Neural progenitor cell (in vitro differentiated cells): ENCODE measurements at places on chromosomes 3 and 15. TPM values are rescaled to one million over a fixed set of nuclear protein-coding genes. Genes with fewer than 3 reads are reported as not detected.

DNA sequence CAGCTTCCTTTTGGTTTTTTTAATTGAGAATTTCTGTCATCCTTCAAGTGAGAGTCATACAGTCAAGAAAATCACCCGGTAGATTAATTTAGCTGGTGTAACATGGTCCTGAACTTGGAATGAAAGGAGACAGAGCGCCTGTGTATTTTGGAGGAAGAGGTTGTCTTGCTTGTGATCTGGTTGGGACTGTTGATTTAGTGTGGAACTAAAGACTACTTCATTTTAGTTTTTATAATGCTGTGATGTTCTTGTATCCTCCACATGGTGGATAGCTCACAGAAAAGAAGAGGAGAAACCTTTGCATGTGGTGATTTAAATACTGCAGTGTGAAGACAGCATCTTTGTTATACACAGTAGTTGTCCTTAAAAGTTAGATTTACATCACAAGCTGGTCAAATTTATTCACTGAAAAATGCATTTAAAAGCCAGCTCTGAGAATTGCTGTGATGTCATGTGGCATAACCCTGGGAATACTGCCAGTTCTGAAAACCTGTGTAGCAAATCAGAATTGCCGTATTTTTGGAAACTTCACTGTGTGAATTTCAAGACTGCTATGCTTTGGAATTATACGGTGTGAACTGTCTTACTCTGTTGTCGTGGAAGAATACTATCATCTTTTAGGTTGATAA lies 268.5 kb downstream of the PTPRG start:
- H3K27me3 ChIP-seq: no peaks in the 10 kb centered on the region
- H3K4me3 ChIP-seq: no peak overlapping the region
- H3K27ac ChIP-seq: no peak overlapping the region
- H3K36me3 ChIP-seq: no peaks in the 10 kb centered on the region

DNA sequence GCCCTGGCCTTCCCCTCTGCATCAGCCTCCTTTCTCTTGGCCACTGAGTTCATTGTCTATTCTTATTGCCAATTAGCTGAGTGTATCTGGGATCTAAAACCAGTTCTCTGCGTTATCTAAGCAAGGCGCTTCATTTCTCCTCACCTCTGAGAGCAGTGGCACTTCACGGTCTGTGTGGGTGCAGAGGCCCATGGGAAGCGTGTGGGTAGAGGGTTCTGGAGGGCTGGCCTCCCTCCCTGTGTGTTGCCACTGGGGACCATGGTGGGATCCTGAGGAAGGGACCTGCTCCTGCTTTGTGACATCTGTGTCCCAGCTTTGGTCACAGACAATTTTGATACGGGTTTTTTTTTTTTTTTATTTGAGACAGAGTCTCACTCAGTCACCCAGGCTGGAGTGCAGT lies 32.7 kb downstream of the EDEM1 start:
- H3K27ac ChIP-seq: no peak overlapping the region
- H3K27me3 ChIP-seq: no peaks in the 10 kb centered on the region
- DNase-seq: no peak
- no peak overlapping the region for H3K4me3 ChIP-seq
- peaks cover 33% of the 10 kb centered on the region for H3K4me1 ChIP-seq
- no peaks in the 10 kb centered on the region for H3K36me3 ChIP-seq

KBTBD8 gene
- total RNA-seq: 5.6 and 8.3 TPM in 2 replicates

- no peak overlapping the region for H3K4me3 ChIP-seq
- no peaks in the 10 kb centered on the region for H3K4me1 ChIP-seq
- no peak overlapping the region for H3K27ac ChIP-seq
- DNase-seq: no peak
These were observed 170.2 kb upstream of the TPRG1 start for GRCh38 chr3:189001559-189001958.

DNA sequence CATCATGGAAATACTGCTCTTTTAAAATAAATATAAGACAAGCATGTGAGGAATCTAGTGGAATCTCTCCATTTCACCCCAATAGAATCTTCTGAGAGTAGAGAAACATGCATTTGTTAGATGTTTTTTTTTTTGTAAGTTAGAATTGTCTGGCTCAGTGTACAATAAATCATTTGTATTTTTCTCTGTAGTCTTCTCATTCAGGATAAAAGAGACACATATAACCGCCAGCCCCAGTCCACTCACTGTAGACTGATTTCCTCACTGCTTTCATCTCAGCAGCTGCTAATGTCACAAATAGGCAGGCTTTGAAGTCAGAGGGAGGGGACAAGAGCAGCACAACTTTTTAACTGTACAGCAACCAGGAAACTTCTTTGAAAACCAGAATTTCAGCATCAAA lies 140.2 kb upstream of the RBMS3 start:
- no peaks in the 10 kb centered on the region for H3K36me3 ChIP-seq
- no peaks in the 10 kb centered on the region for H3K27me3 ChIP-seq
- H3K27ac ChIP-seq: no peak overlapping the region
- H3K4me3 ChIP-seq: no peak overlapping the region

GRCh38 chr3:4044619-4045018 lies 245.4 kb downstream of the LRRN1 start:
- H3K27ac ChIP-seq: no peak overlapping the region
- H3K4me1 ChIP-seq: peaks cover 6% of the 10 kb centered on the region
- no peak overlapping the region for H3K4me3 ChIP-seq
- H3K36me3 ChIP-seq: no peaks in the 10 kb centered on the region
- H3K27me3 ChIP-seq: no peaks in the 10 kb centered on the region

DNA sequence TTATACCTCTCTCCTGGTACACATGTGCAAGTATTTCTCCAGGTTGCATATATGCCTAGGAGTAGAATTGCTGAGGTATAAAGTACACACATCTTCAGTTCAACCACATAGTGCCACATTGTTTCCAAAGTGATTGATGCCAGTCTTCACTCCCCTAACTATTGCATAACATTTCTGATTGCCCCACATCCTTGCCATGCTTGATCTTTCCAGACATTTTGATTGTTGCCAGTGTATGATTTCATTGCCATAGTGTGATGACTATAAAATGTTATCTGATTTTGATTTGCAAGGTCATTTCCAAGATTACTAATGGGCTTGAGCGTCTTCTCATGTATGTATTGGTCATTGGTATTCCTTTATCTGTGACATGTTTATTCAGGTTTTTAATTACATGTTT lies 61.1 kb upstream of the MLF1 start:
- no peaks in the 10 kb centered on the region for H3K36me3 ChIP-seq
- no peaks in the 10 kb centered on the region for H3K4me1 ChIP-seq

DNA sequence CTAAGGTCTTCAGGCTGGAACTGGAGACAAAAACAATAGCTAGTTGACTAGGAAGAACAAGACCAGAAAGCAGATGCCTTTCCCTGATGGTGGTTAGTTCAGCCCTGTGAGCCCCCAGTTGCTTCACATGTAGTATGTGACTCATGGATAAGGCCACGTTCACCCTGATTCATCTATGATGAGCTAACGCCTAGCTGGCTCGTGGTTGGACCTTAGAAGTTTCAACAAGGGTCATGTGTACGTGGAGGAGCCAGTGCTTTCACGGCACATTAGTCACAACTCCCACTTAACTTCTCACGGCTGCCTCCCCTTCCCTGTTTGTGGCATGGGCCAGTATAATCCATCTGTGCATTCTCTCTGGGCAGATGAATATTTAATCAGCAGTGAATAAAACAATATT lies 20.6 kb downstream of the COL8A1 start:
- peaks cover 11% of the 10 kb centered on the region for H3K4me1 ChIP-seq
- no peak overlapping the region for H3K27ac ChIP-seq
- no peak overlapping the region for H3K4me3 ChIP-seq
- H3K36me3 ChIP-seq: no peaks in the 10 kb centered on the region

TMEM158 gene
- 2.7 and 5.5 TPM in 2 replicates for total RNA-seq

GRCh38 chr3:134235577-134236076 lies 15.0 kb downstream of the RYK start:
- peaks cover 23% of the 10 kb centered on the region for H3K4me1 ChIP-seq
- H3K27me3 ChIP-seq: no peaks in the 10 kb centered on the region
- H3K4me3 ChIP-seq: no peak overlapping the region
- DNase-seq: no peak

- no peak overlapping the region for H3K4me3 ChIP-seq
- H3K27me3 ChIP-seq: no peaks in the 10 kb centered on the region
- no peak overlapping the region for H3K27ac ChIP-seq
- H3K4me1 ChIP-seq: peaks cover 7% of the 10 kb centered on the region
- peaks cover 4% of the 10 kb centered on the region for H3K36me3 ChIP-seq
These were observed 2.3 kb upstream of the HMCES start for GRCh38 chr3:129276385-129276784.

DNA sequence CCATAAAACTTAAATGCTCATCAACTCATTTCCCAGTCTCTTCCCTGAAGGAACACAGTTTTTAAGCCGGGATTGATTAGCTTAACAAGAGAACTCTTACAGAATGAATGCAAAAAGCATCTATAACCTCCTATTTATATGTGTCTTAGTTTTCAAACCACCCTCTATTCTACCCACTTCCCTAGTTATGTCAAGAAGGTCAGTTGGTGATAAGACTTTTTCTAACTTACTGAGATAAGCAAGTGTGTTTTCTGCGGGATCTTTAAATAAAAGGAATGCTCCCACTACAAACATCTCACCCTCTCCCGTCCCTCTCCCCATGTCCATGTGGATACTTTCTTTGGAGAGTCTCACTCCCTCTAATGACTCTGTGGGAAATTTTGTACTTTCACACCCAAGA lies 218.5 kb downstream of the SV2B start:
- H3K4me1 ChIP-seq: no peaks in the 10 kb centered on the region
- no peak for DNase-seq
- no peak overlapping the region for H3K27ac ChIP-seq
- H3K4me3 ChIP-seq: no peak overlapping the region

NUP210 gene
- 37.1 and 78.9 TPM in 2 replicates for total RNA-seq

GRCh38 chr3:59784164-59784563 lies 734.3 kb upstream of the CFAP20DC start:
- no peak for DNase-seq
- H3K27me3 ChIP-seq: no peaks in the 10 kb centered on the region
- H3K4me1 ChIP-seq: peaks cover 5% of the 10 kb centered on the region

DNA sequence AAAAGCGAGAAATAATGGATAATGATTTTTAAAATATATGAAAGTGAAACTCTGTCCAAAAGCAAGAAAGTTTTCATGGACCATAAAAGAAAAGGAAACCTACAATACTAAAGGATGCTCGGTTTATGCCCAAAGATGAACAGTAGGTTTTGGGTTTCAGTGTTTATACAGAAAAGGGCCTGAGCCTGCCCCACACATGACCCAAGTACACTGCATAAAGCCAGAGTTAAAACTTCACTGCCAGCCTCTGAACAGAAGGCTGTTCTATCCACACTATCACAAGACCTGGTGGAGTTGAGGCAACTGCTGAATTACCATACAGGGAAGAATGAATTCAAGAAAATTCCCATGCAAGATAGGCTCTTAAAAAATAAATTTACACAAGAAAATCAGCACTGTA lies 165.2 kb downstream of the MECOM start:
- no peaks in the 10 kb centered on the region for H3K4me1 ChIP-seq
- DNase-seq: no peak
- no peak overlapping the region for H3K4me3 ChIP-seq

- no peak for DNase-seq
- no peak overlapping the region for H3K4me3 ChIP-seq
- H3K4me1 ChIP-seq: peaks cover 15% of the 10 kb centered on the region
- H3K27ac ChIP-seq: no peak overlapping the region
- H3K27me3 ChIP-seq: no peaks in the 10 kb centered on the region
- no peaks in the 10 kb centered on the region for H3K36me3 ChIP-seq
These were observed 4.2 kb downstream of the LMAN1L start for GRCh38 chr15:74816624-74817369.

- H3K4me3 ChIP-seq: no peak overlapping the region
- no peaks in the 10 kb centered on the region for H3K36me3 ChIP-seq
- DNase-seq: no peak
- peaks cover 8% of the 10 kb centered on the region for H3K4me1 ChIP-seq
- H3K27me3 ChIP-seq: no peaks in the 10 kb centered on the region
These were observed 37.4 kb upstream of the SNRPN start for GRCh38 chr15:24917431-24917830.

DNA sequence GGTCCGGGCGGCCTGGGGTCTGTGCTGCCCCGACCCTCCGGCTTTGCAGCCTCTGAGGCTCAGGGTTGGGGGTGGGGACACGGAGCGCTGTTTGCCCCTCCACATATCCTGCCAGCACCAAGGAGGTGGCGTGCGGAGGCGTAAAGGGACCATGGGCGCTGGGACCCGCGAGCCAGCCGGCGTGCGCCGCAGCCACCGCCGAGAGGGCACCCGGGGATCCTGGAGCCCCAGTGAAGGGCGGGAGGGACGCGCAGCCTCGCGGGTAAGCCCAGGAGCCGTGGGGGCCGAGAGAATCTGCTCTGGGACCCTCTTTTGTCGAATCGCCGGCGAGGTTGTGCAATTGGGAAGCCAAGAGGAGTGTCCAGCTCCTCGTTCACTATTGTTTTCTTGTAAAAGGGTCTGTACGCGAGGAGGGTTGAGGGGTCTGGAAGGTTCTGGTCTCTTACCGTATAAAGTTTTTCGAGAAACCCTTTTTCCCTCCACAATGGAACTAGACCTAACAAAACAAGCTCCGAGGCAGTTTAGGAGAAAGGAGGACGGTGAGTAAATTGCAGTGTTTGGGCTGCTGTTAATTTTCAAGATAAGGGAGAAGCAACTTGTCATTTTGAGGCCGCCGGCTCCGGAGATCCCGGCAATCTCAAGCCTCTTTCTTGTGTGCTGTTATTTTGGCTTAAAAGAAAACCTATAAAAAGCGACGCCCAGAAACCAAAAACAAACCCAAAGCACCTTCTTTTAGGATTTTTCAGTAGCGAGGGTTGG lies 29.9 kb upstream of the ST3GAL6 start:
- no peaks in the 10 kb centered on the region for H3K36me3 ChIP-seq
- H3K27ac ChIP-seq: no peak overlapping the region
- peak; percentile 67 for DNase-seq
- H3K4me3 ChIP-seq: peak overlapping the region; percentile 69

SCAMP5 gene
- 16.4 and 24.9 TPM in 2 replicates for total RNA-seq

IL20RB gene
- 2.0 and 2.5 TPM in 2 replicates for total RNA-seq

CLDN16 gene
- total RNA-seq: not detected in 2 replicates

GRCh38 chr3:187098923-187099512 lies 40.3 kb downstream of the RPL39L start:
- H3K27me3 ChIP-seq: no peaks in the 10 kb centered on the region
- H3K36me3 ChIP-seq: no peaks in the 10 kb centered on the region
- no peak overlapping the region for H3K4me3 ChIP-seq
- no peak for DNase-seq

GRCh38 chr3:142087676-142088075 lies 61.7 kb downstream of the TFDP2 start:
- H3K27ac ChIP-seq: no peak overlapping the region
- H3K27me3 ChIP-seq: no peaks in the 10 kb centered on the region
- H3K4me3 ChIP-seq: no peak overlapping the region
- DNase-seq: no peak
- no peaks in the 10 kb centered on the region for H3K4me1 ChIP-seq

- no peak overlapping the region for H3K4me3 ChIP-seq
- H3K36me3 ChIP-seq: no peaks in the 10 kb centered on the region
- no peak overlapping the region for H3K27ac ChIP-seq
- H3K27me3 ChIP-seq: no peaks in the 10 kb centered on the region
- H3K4me1 ChIP-seq: no peaks in the 10 kb centered on the region
These were observed 37.8 kb downstream of the ZNF445 start for GRCh38 chr3:44439499-44440295.

GRCh38 chr3:58804914-58805313 lies 138.3 kb upstream of the FAM3D start:
- H3K27ac ChIP-seq: no peak overlapping the region
- H3K27me3 ChIP-seq: no peaks in the 10 kb centered on the region
- no peaks in the 10 kb centered on the region for H3K4me1 ChIP-seq
- no peak for DNase-seq
